ENCODE measurements at places on chromosomes 6 and 20.

DNA sequence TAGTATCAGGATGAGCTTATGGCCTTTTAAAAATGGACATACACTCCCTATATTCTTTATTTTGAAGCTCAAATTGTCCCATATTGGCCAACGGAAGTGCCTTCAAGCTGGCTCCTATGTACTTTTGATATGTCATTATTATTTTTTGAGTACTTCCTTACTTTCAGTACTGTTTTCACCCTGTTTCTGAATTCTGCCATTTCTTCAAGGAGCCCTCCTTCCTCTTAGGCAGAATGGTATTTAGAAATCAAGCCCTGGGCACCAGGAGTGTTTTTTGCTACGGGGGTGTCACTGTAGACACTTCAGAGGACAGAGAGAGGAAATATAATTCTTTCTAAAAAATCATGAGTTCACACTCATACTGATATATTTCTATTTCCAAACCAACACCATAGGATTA lies 5.5 kb upstream of the MYLK4 start:
- no peak for DNase-seq

- DNase-seq = no peak
These were observed 1326.3 kb upstream of the GJE1 start for GRCh38 chr6:140806431-140806830.

DNA sequence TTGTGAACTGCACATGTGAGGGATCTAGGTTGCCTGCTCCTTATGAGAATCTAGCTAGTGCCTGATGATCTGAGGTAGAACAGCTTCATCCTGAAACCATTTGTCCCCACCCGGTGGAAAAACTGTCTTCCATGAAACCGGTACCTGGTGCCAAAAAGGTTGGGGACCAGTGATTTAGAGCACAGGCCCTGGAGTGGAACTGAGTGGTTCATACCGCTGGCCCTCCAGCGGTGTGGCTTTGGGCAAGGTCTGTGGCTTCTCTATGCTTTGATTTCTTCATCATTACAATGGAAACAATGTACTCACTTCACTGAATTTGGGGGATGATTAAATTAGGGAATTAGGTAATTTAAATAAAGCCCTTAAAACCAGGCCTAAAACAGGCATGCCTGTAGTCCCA lies 36.3 kb downstream of the CD164 start:
- DNase-seq = no peak

DNA sequence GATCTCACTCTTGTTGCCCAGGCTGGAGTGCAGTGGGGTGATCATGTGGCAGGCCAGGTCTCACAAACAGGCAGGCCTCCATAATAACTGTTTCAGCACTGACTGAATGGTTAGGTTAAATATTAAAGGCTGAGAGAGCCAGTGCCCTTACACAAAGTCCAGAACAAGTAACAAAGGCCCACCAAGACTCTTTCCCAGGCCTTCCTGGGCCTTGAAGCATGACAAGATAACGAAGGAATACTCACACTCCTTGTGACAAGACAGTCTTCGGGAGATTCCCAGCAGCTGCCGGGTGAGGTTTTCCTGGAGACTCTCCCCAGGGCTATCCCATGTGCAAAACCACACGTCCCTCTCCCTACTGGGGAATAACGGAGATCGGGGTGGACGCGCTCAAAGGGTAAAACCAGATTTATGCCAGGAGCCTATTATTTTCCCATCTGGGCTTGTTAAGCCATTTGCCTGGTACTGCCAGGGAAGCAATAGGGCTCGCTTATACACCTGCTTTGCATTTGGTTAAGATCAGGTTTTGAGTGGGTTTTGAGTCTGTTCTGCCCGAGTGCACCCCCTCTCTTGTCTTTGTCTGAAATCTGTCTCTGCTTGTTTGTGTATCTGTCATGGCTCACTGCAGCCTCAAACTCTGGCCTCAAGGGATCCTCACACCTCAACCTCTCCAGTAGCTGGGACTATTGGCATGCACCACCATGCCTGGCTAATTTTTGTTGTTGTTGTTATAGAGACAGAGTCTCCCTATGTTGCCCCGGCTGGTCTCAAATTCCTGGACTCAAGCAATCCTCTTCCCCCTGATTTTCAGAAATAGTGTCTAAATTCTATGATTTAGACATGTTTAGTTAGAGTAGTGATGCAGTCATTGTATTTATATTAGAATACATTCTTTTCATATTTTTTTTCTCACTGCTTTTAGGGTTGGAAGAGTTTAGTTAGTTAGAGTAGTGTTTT lies 1.4 kb upstream of the ENPP3 start:
- no peak for DNase-seq

GRCh38 chr6:71481801-71482200 lies 193.2 kb downstream of the OGFRL1 start:
- no peak for DNase-seq

GRCh38 chr6:125797886-125798444 lies 7.2 kb downstream of the NCOA7 start:
- DNase-seq = no peak

DNA sequence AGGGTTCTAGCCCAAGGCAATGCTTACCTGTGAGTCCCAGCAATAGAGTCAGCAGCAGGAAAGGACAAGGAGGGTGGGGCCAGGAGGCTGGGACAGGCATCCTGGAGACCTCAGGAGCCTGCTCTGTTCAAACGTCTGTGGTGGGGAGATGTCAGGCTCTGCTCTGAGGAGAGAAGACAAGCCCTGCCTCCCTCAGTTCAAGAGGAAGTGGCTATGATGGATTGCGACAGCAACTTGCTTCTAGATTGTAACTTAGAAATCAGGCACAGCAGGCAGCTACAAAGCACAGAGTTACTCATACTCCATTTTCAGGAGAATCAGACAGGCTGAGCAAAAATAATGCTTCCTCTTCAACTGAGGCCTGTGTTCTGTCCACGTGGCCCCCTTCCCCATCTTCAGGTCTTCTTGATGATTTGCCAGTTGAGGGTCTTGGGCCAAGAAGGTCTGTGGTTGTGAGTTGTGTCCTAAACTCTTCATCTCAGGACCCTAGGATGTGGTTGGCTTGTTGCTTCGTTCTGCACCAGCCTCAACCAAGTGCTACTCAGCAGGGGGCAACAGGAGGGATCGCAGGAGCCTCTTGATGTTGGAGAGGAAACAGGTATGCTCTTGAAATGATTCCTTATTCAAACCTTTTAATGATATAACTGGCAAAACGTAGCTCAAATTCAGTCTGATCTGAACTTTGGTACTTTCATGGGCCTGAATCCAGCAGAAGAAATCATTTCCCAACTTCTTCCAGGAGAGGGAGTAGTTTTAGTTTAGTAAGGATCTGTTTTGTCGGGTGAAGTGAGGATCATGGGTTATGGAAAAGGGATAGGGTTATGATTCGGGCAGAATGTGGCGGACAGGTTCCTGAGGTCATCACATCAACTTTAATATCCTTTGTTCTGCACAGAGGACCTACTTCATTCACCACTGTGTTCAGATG lies 31.0 kb downstream of the SIRPB1 start:
- DNase-seq = no peak

DNA sequence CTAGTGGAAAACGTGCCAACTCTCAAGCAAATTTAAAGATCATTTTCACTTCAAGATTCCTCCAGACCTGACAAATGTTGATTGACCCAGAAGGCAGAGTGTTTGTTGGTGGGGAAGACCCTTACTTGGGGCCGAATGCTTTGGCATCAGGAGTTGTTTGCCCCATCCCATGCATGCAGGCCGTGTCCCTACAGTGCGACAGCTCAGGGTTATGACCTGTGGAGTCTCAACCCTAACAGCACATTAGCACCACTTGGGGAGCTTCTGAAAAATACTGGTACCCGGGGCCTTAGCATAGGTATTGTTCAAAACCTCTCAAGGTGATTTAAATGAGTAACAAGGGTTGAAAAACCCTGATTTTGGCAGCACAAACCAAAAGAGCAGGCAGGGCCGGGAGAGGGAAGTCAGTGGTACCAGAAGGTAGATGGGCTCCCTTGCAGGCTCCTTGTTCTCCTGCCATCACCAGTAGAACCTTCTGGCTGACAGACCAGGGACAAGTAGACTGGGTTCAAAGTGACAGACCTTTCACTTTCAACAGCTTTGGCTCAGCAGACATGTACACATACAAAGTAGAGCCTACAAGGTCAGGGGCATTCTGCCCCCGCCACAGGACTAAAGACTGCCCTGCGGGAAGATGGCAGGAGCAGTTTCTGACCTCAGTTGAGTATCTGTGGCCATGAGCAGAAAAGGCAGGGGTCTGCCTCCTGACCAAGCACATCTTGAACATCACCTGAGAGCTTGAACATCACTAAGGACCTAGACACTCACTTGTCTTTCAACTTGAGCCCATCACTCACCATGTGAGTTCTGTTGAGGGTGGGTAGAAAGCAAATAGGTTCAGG lies 39.6 kb downstream of the PLCG1 start:
- no peak for DNase-seq

GRCh38 chr6:37974381-37974780 lies 154.9 kb downstream of the ZFAND3 start:
- no peak for DNase-seq

DNA sequence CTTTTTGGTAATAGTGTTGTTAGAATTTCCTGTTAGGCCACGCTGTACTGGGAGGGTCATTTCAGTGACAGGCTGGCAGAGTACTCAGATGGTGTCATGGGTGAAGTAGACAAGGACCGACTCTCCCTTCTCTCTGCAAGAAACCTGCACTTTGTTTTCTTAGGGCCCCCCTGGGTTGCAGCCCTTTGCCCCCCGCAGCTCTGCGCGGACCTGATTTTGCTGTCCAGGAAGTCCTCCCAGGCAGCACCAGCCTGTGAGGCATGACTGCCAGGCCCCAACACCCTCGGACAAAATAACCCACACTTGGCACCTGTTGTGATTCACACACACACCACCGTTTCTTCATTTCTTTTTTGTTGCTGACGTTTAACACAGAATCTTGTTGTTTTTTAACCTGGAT lies 21.8 kb upstream of the CLDN20 start:
- no peak for DNase-seq

DNA sequence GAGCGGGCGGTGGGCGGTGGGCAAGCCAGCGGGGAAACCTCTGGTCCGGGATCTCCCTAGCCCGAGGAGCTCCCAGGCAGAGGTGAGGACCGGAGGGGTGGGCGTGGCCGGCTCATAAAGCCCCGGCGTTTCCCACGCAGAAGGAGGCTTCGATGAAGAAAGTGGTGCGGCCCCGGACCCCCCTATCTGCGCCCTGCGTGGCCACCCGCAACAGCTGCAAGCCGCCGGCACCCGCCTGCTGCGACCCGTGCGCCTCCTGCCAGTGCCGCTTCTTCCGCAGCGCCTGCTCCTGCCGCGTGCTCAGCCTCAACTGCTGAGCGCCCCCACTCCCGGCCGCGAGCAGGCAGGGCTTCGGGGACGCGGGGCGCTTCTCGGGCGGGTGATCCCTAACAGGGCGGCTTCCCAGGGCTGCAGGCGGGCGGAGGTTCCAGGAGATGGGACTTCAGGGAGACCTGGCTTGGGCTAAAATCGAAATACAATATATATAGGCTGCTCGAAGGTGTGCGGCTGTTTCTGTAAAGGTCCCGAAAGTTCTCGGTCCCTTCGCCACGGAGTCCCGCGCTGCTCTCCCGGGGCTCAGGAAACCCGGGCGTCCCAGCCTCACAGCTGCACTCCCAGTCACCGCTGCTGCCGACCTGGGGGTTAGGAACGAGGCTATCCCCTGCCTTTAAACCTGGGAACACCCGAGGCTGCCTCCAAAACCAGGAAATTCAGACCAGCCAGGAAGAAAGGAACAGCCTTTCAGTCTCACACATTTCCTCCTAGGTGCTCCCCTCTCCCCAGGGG lies 27.8 kb downstream of the ASIP start:
- no peak for DNase-seq

- no peak for DNase-seq
These were observed 4.8 kb downstream of the TGM6 start for GRCh38 chr20:2385496-2385895.

GRCh38 chr6:145147981-145148749 lies 587.2 kb downstream of the EPM2A start:
- DNase-seq = no peak

DNA sequence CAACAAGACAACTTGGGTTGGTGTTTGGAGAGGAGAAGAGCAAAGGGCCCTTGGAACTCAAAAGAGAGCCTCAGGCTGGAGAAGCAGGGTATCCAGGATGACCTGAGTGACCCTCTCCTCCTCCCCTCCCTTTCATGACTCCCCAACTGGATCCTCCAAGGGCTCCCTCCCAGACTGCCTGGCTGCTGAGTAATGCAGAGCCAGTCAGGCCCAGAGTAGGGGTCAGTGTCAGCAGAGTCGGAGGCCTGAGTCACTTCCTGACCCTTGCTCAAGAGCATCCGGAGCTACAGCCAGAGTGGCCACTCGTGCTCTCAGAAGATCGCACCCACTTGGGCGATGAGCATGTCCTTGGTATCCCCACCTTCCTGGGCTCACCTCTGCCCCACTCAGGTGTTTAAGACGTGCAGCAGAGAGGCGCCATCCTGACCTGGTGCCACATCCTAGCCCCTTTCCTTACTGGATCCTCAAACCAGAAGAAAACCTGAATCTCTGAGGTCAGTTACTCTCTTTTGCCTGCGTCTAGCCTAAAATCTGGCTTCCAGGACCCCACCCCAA lies 2.8 kb upstream of the MAPK13 start:
- no peak for DNase-seq

- no peak for DNase-seq
These were observed 9.3 kb upstream of the SGK2 start for GRCh38 chr20:43549416-43550065.

GRCh38 chr6:26306232-26306631 lies 58.8 kb upstream of the BTN3A2 start:
- DNase-seq = no peak

DNA sequence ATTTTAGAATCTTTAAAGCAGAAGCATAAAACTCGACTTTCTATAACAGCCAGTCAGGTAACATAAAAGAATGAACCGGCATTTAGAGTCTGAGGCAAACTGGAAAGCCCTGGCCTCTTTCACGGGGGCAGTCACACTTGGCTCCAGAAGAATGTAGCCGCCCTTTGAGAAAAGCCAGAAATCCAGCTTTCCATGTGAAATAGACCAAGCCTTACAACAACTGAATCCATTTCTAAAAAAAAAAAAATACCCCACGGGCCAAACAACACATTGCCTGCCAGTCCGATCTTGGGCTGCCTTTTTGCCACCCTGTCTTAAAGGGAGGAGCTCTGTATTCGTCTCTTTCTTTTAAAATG lies 252.9 kb upstream of the TAB2 start:
- DNase-seq = no peak

DNA sequence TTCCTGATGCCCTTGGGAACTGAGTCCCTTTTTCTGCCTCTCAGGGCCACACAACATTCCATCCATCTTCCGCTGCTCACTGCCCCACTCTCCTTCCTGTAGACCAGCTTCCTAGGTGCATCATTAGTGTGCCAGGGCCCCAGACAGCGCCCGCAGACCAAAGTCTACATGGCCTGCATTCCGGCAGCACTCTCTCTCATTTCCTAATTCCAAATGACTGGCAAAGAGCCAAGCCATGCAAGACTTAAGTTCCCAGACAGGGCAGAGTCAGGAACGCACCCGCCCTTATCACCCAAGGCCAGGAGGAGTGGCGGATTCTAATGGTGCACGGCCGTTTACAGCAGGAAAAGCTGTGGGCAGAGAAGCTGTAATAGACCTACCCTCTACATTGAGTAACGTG lies 159.8 kb upstream of the ARID1B start:
- no peak for DNase-seq

DNA sequence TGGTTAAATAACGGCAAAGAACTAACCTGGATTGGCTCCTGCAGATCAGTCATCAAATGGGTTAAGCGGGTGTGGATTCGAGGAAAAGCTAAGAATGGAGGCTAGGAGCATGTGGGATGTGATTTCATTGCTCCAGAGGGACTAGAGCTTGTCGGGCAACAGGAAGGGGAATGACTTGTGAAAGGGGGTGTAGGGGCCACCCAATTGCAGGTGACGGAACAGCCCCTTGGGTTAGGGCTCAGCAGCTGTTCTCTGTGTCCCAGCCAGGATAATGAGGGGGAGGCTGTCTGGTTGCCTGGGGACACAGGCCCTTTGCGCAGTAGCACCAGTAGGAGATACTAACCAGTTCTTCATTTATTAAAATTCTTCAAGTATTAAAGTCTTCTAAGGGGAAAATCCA lies 25.0 kb upstream of the MRPS18A start:
- no peak for DNase-seq
